ENCODE measurements at places on chromosomes 3 and 15. TPM values are rescaled to one million over a fixed set of nuclear protein-coding genes. Genes with fewer than 3 reads are reported as not detected.

Gene CLDN16
- 0.30 TPM for total RNA-seq

Gene CYP1A1
- 1.2 TPM for total RNA-seq

Gene SEMA3G
- total RNA-seq, result 0.13 TPM

Gene TGM5
- total RNA-seq, result 0.26 TPM

Gene BTD
- total RNA-seq, result 38.2 TPM

Gene TJP1
- total RNA-seq, result 47.8 TPM

Gene HSPBAP1
- 5.6 TPM for total RNA-seq

Gene UCN2
- total RNA-seq, result 1.4 TPM

Gene TNFSF10
- 1.1 TPM for total RNA-seq

Data from smooth muscle cell of the pulmonary artery (primary cell).